Hepatic stellate cell (primary cell): ENCODE measurements at places on chromosomes 12 and 14.

GRCh38 chr12:40310211-40310610, 85.4 kb downstream of the LRRK2 start:
- DNase-seq = no peak

- no peak for DNase-seq
These were observed 85.0 kb downstream of the SYNE3 start for GRCh38 chr14:95431199-95432143.

- peak; percentile 48 for DNase-seq
These were observed 8.4 kb downstream of the CCDC197 start for GRCh38 chr14:94005324-94006073.

DNA sequence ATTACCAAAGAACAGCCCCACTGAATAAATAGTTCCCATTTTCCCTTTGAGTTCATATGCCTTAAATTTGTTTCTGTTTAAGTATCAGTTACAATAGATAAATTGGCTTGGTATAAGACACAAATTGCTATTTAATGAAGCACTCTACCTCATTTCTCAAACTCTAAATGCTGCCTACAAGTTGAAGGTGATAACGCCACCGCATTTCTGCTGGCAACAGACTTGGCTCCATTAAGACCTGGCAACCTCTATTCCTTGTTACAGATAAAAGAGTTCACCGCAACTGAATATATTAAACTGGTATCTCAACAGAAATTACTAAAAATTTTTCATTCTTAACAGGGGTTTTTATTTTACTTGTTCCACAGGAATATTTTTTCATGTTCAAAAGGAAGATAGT, 35.6 kb downstream of the GXYLT1 start:
- DNase-seq = no peak

DNA sequence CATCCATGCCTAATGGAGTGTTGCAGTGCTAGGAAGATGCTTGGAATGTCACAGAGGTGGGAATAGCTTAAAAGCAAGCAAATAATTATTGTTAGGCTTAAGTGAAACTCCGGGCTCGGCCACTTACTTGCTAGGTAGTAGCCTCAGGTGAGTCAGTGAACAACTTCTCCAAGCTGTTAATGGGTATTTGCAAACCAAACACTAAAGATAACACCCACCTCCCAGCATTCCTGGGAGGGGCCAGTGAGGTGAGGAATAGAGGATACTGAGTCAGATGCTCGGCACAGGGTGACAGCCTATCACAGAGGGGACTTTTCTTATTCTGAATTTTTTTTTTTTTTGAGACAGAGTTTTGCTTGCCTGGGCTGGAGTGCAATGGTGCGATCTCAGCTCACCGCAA, 151.2 kb upstream of the RFLNA start:
- DNase-seq = no peak

DNA sequence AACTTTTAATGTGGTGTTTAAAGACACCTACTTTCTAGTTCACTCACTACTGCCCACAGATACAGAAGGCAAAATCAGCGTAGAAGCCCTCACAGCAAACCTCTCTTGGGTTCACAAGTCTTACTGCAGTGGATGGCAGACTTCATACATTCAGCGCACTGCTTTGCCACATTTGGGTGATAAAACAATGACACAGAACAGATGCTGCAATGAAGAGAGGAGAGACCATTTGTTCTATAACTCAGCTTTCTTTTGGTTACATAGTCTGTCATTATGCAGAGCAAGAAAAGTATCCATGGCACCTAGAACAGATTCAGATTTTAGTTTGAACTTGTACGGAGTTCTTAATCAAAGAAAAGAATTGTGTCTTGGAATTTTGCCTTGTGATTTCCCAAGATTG, 459.0 kb downstream of the BCAT1 start:
- no peak for DNase-seq

DNA sequence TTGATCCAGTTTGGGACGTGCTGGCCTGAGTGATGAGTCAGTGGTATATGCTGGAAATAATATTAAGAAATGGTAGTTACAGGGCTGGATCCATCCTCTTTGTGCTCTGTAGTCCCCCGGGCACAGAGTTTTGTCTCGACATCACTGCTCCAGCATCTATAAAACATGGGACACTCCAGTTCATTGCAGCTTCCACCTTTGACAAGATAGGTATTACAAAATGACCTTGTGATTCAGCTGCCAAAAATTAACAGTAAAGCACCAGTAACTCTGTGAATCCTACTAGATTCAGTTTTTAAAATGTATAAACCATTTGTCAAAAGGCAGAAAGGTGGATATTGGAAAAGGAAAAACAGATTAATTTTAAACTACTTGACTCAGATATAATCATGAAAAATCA, 14.6 kb upstream of the GNG2 start:
- no peak for DNase-seq

- DNase-seq = no peak
These were observed 84.1 kb downstream of the TTC7B start for GRCh38 chr14:90732139-90732538.

- no peak for DNase-seq
These were observed 5.8 kb downstream of the AICDA start for GRCh38 chr12:8606890-8607289.

- DNase-seq = peak; percentile 88
These were observed at the start of gene ATXN2 for GRCh38 chr12:111598637-111599452. Gene ATXN2, minus strand, starts transcription at chr12:111599315. Its CDS starts 281 bp downstream, at chr12:111599034.

- DNase-seq = no peak
These were observed 21.2 kb downstream of the MTHFD1 start for GRCh38 chr14:64409126-64409920.
